SK-N-SH (cell line): ENCODE measurements at places on chromosomes 4 and X.

- DNase-seq = no peak
Observed at GRCh38 chr4:137934911-137935310, 307.2 kb downstream of the SLC7A11 start.

DNA sequence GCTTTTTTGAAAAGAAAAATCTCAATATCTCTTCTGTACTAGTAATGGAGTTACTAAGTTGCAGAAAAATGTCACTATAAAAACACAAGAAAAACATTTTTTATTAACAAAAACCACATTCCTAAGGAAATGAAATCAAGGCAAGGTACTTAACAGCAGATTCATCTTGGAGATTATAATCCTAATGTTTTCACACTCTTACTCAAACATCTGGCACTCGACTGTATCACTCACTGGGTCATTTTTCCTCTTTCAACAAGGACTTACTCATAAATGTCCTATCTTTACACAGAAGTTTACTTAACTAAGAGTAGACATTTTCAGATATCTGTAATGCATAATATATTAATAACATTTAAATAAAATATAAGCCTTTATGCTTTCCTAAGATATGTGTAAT, 216.6 kb downstream of the NR3C2 start:
- DNase-seq = no peak

GRCh38 chr4:37757121-37757520, 69.4 kb upstream of the PGM2 start:
- no peak for DNase-seq

DNA sequence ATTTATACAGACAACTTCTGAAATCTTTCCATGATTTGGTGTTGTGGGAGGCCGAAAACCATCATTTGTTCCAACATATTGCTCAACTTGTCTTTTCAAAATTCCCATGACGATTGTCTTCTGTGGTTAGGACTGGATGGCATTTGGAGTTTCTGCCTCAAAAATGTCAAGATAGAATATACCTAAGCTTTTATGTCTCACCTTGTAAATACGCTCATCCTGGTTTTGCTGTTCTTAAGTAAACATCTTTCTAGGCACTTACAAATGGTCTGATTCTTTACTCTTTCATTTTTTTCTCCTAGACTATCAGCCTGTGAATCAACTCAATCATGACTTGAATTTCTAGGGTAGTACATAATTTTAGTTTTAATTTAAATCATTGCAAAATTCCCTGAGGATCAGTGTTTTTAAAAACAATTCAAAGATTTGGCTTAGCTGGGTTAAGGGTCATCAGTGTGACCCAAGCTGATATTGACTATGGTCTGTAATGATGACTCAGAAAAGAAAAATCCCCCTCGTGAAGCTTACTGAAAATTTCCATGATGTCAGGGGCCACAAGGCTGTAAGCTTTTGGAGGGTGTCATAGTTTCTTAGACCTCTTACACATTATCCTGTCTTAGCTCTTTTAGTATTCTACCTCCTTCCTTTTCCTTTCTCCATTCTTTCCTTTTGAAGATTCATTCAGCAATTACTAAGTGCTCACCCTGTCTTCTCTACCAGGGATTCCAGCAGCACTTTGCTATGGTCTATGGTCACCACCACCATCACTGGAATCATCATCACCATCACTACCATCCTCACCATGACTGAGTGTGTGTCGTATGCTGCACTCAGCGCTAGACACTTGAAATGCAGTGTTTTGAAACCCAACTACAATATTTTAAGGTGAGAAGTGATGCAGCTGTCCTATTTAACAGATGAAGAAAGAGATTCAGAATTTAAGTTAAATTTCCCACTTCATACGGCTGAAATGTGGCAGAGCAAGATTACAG, 124.4 kb downstream of the CPE start:
- DNase-seq = no peak

DNA sequence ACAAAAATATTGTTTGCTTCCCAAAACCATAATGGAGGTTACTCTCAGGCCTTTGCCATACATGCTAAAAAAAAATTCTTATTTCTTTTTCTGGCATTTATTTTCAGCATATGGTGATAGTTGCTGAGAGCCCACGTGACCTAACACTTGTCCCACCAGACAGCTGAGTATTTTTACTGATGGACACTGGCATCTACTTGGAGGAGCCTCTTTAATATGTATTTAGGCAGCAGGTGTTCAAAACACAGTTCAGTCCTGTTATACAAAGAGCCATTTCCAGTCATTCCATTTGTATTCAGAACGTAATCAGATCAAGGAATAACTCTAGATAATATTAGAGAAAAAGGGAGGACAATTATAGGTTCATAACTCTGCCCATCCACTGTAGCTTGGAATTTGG, 95.5 kb downstream of the CXCL13 start:
- no peak for DNase-seq

- no peak for DNase-seq
Observed at GRCh38 chr4:36099509-36099908, 144.8 kb downstream of the ARAP2 start.

GRCh38 chr4:41535911-41536371, 2.0 kb upstream of the LIMCH1 start:
- no peak for DNase-seq

- no peak for DNase-seq
Observed at GRCh38 chrX:135383249-135383648, 38.5 kb upstream of the SMIM10L2A start.

DNA sequence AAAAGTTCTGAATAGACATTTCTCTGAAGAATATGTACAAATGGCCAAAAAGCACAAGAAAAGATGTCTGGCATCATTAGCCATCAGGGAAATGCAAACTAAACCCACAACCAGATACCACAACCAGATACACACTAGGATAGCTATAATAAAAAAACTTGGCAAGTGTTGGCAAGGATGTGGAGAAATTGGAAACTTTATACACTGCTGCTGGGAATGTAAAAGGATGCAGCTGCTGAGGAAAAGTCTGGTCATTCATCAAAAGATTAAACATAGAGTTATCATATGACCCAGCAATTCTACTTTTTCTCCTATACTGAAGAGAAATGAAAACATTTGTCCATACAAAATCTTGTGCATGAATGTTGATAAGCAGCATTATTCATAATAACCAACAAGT, 92.3 kb downstream of the UCHL1 start:
- DNase-seq = no peak

DNA sequence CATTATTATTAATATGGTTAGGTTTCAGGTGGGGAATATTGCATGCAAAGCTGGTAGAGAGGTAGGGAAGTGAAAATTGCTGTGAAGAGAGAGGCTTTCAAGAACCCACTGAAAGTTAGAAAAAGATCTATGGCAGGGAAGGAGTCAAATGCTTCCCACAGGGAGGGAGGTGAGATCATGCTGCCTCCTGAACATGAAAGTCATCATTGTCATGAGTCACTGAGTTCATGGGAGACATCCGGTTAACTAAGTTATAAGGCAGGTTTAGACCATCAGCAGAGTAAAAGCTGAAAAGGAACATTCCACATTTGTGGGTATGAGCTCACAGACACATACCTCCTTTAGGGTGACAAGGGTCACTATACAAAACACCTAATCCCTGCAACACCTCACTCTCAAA, 16.2 kb downstream of the GATB start:
- no peak for DNase-seq

DNA sequence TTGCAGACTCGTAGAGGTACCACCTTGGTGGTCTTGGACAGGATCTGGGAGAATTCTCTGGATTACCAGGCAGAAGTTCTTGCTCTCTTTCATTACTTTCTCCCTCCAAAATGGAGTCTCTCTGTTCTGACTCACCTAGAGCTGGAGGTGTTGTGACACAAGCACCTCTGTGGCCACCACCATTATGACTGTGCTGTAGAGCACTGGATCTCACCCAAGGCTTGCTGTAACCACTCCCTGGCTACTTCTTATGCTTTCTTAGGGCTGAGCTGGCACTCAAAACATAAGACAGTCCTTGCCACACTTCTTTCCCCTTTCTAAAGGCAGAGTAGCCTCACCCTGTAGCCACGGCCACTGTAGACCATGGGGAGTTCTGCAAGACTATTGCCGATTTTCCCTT, 296.6 kb upstream of the DIPK2B start:
- no peak for DNase-seq
